ENCODE measurements at places on chromosomes 1 and 21.
A peak's percentile ranks its signal among the peaks of the same experiment; 100 is the strongest.

DNA sequence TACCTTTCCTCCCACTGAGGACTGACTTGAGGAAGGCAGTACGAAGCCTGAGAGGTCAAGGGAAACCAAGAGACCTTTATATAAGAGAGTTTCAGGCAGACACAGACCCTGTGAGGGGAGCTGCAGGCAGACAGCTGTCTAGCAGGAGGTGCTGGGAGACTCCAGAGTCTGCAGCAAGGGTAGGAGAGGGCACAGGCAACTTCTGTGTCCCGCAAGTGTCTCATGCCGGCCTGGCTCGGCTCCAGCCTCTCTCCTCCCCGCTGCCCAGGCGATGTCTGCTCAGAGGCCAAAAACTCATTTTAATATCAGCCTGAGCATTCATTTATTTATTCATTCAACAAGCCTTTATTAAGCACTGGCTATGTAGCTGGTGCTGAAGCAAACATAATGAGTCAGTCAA, 83.0 kb downstream of the KIRREL1 start:
- no peak for DNase-seq

- no peak for DNase-seq
These were observed 80.5 kb downstream of the FAM78B start for GRCh38 chr1:166086113-166086883.

DNA sequence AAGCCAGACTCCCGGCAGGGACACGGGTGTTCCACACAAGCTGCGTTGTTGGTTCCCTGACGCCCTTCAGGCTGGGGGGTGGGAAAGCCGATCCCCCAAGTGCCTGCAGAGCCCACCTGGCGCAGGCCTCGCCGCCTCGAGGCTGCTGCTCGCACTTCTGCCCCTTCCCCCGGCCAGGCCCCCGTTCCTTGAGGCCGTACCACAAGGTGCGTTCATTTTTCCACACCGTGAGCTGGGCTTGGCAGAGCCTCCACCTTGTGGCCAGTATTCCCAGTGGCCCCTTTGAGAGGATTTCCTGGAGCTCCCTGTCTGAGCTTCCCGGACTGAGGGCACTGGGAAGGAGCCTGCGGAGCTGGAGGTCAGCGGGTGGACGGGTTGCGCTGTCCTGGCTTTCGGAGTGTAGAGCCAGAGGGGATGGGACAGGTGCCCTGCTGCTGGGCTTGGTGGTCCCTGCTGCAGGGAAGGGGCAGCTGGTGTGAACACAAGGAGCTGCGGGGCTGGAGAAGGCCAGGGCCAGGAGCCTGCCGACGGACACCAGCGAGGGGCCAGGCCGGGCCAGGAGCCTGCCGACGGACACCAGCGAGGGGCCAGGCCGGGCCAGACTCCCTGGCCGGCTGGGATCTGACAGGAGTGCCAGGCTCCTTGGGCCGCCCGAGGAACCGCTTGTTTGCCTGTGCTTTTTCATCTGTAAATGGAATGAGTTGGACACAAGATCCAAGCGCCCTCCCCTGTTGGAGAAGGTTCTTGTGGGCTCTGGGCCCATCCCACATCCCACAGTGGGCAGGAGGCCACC, 18.4 kb downstream of the PDXK start:
- no peak for DNase-seq

DNA sequence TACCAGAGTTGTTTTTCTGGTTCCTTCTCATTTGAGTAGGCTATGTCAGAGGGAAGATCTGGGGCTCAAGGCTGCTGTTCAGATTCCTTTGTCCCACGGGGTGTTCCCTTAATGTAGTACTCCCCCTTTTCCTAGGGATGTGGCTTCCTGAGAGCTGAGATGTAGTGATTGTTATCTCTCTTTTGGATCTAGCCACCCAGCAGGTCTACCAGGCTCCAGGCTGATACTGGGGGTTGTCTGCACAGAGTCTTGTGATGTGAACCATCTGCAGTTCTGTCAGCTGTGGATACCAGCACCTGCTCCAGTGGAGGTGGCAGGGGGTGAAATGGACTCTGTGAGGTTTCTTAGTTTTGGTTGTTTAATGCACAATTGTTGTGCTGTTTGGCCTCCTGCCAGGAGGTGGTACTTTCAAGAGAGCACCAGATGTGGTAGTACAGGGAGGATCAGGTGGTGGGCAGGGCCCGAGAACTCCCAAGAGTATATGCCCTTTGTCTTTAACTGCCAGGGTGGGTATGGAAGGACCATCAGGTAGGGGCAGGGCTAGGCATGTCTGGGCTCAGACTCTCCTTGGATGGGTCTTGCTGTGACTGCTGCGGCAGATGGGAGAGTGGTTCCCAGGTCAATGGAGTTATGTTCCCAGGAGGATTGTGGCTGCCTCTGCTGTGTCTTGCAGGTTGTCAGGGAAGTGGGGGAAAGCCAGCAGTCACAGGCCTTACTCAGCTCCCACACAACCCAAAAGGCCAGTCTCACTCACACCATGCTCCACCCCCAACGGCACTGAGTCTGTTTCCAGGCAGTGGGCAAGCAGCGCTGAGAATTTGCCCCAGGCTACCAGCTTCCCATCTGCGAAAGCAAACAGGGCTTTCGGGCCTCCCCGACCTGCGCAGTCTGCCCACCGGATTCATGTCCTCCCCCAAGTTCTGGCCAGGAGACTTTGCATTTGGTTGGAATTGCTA, 64.2 kb downstream of the SERINC2 start:
- DNase-seq, result no peak

DNA sequence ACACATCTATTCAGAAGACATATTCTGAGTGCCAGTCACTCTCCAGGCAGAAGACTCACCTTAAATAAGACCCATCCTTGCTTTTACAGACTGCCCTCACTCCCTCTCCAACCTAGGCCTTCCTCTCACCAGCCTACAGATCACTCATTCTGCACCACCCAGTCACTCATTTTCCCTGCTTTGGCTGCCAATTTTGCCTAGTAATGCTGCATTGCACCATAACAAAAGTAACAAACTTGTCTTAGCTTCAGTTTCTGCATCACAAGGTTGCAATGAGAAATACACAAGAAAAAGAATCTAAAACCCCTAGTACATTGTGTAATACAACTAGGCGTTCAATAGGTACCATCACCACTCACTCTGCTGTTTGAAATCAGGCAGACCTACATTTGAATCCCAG, 292.4 kb downstream of the PLPP3 start:
- peak; percentile 25 for DNase-seq

GRCh38 chr1:14149431-14149830, 449.1 kb upstream of the KAZN start:
- no peak for DNase-seq

DNA sequence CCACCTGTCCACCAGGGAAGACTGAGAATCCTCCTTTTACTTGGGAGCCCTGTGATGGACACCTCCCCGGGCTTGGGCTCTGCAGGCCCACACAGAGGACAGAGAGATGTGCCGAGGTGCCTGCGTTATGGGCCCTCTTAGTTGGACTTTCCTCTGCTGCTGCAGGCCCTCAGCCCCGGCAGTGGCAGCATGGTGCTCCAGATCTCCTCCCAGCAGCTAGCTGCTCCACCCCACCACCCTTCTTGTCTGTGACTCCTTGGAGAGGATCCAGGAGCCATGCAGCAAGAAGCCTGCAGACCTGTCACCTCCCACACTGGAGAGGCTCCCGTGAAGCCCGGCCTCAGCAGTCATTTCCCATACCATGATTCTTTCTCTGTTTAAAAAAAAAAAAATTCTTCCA, 27.4 kb downstream of the PHGDH start:
- peak; percentile 31 for DNase-seq

DNA sequence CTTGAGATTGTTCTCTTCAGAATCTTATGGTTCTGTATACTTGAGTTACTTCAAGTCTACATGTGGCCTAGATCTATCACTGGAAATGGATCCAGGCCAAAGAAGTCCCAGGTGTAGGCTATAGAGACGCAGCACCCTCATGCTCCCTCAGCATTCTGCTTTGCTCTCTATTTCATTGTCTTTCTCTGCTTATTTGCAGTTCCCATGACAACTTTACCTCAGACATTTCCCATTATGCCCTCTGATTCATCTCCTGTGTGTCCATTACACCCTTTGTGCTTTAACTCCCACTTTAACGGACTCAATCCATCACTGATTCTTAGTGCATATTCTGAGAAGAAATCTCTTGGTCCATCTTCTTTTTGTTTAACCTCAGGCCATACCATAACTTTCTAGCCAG, 236.9 kb upstream of the NRIP1 start:
- peak; percentile 69 for DNase-seq

DNA sequence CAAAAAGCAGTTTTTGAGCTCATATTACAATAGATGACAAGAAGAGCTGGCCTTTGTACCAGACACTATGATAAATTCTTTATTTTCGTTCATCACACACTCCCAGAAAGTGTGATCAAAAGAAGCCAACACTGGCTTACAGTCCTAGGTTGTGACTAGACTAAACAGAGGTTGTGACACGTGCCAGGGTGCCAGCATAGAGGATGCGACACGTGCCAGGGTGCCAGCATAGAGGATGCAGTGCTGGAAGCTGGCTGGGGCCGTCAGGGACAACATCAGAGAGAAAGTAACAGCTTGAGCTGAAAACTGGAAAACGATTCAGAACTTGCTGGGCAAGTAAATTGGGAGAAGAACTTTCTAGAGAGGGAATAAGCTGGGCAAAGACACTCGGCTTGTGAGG, 2.2 kb downstream of the MTARC1 start:
- DNase-seq, result no peak

DNA sequence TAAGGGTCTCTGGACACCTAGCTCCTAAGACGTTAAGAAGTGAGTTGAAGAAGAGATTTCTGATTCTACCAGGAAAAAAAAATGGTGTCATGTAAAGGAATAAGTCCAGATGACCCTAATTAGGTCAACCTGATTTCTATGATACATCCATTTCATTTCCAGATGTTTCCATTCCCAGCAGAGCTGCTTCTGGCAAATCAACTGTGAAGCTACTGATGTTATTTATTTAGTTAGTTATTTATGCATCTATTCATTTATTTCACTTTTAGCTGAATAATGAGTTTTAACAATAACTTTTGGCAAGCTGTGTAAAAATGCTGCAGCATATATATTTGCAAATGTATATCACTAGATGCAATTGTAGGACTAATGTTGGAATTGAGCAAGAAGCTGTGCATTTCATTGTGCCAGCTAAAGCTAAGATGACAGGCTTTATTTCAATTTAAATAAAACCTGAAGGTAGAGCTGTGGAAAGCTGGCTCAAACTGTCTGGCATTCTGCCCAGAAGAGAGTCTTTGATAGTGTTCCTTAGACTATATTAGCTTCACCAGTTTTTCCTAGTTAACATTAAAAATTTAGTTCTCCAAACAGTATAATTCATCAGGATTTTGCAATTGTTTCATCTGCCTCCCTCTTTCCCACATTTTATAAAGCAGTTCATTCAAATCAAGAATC, 1164.4 kb upstream of the ADGRL4 start:
- DNase-seq, result peak; percentile 55

DNA sequence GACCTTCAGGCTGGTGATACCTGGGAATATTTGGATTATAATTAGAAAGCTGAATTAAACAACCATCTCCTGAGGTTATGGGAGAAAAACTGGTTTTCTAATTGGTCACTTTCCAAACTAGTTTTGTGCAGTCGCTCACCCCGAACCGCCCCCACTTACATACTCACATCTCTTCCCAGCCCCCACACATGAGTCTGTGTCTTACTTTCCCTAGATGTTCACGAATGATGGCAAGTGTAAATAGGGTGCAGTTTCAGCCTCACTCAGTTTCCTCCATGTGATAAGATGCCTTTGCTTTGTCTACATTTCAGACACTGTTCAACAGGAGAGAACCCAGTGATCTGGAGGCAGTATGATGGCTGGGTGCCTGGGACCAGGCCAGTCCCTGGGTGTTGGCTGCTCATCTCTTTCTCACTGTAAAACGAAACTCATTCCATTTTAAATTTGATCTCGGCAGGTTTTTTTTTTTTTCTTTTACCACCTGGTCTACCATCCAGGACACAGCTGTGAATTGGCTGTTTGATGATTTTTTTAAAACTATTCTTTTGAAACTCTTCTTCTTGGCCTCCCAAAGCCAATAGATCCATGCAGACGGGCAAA, 164.3 kb upstream of the RAB4A start:
- no peak for DNase-seq

GRCh38 chr1:232841823-232842565, 36.8 kb downstream of the MAP10 start:
- DNase-seq, result no peak

- no peak for DNase-seq
These were observed 12.9 kb downstream of the PLEKHM2 start for GRCh38 chr1:15696956-15697521.

GRCh38 chr21:41868062-41868710, 11.0 kb downstream of the PRDM15 start:
- no peak for DNase-seq

GRCh38 chr21:45110873-45111624, 36.7 kb downstream of the ADARB1 start:
- DNase-seq, result no peak

- DNase-seq, result peak; percentile 82
These were observed 509.6 kb upstream of the USP24 start for GRCh38 chr1:55724551-55725325.

GRCh38 chr1:1083416-1084371, 9.6 kb upstream of the RNF223 start:
- DNase-seq, result no peak

GRCh38 chr1:70717656-70718055, 306.6 kb downstream of the CTH start:
- DNase-seq, result no peak
